Common myeloid progenitor, CD34-positive (primary cell): ENCODE measurements at places on chromosomes 5 and 9.

- DNase-seq: no peak
These were observed 62.7 kb downstream of the RGMB start for GRCh38 chr5:98836175-98836574.

DNA sequence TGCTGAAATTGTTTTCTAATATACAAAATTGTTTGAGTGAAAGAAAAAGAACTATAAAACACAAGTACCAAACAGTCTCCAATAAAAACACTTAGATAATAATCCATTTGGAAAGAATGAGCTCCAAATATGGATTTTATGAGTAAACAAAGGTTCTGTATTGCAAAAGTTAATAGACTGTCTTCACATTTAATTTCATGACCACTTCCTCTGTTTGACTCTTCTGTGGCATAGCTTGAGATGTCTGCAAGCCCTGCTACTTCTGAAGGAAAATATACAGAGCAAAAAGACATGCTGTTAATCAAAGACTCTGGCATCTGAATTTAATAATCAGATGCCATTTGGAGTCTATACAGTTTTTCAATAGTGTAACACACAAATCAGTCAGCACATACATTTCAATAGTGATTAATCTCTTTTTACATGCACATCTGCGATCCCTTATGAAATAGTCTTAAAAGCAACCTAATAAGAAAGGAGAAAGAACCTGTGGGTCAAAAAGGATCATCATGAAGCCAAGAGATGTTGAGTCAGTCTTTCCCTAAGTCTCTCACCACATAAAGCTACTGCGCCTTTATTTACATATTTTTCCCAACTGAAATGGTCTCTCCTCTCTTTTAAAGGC is 165.4 kb upstream of the LHFPL2 start:
- DNase-seq: no peak

- no peak for DNase-seq
These were observed 46.7 kb downstream of the VAV2 start for GRCh38 chr9:133945314-133945975.

GRCh38 chr5:77586101-77586500 is 52.4 kb downstream of the OTP start:
- no peak for DNase-seq

GRCh38 chr5:58462623-58463230 is 2.8 kb upstream of the PLK2 start:
- DNase-seq: peak; percentile 75
